Esophagus muscularis mucosa (tissue), 4 donors: ENCODE measurements at places on chromosomes 7 and 10.

- DNase-seq, result no peak
These were observed 170.4 kb downstream of the MAGI2 start for GRCh38 chr7:79282882-79283602.

DNA sequence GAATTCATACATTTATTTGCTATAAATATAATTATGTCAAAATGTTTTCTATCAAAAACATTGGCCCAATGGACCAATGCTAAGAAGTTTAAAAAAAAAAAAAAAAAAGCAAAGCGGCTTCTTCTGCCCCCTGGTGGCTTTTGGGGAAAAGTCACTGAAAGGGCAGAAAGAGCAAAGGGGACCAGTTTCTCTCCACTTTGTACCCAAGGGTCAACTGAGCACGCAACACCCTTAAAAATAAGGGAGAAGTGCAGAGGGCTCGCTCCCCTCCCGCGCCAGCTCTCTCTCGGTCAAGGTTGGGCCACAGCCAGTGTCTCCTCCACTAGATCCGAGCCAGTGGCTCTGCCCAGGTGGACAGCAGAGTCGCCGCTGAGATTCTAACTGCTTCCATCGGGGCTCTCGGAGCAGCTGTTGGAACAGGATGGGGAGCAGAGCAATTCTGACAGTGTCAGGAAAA lies 136.4 kb upstream of the FGFR2 start:
- DNase-seq, result no peak

GRCh38 chr7:101494602-101495329 lies 132.1 kb downstream of the COL26A1 start:
- DNase-seq, result no peak

DNA sequence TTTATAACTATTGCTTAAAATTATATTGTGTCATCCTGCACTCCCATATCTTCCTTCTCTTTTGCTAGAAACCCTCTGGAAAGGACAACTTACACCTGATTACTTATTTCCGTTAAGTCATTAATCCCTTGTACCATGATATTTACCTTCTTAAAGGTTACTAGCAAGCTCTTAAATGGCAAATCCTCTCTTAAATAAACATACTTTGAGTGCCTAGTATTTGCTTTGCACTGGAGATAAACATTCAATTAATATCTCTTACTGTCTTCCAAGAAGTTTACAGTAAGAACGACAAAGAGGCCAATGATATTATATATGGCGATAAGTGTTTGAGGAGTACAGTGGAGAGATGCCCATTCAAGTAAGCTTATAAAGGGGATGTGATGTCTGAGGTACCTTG lies 278.3 kb downstream of the HGF start:
- DNase-seq, result no peak

DNA sequence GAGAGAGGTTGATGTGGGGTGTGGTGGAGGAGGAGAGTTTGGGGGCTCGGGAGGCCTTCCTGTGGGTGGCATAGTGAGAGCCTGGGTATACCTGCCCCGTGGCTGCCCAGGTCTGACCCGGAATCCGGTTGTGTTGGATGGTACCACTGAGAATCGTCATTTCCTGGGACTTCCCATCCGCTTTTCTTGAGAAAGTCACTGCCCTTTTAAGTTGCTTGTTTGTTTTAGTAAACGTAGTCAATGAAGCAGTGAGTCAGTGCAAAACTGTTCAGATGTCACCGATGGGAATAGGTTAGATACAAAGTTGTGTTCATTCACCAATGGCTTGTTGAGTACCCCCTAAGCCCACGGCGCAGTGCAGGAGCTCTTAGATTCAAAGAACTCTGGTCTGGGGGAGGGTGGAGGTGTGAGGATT lies 285.8 kb downstream of the CAMK1D start:
- DNase-seq, result peak; percentile 45

- no peak for DNase-seq
These were observed 39.6 kb upstream of the INHBA start for GRCh38 chr7:41742401-41743020.

GRCh38 chr7:149377386-149377785 lies 83.5 kb downstream of the ZNF777 start:
- DNase-seq, result no peak

DNA sequence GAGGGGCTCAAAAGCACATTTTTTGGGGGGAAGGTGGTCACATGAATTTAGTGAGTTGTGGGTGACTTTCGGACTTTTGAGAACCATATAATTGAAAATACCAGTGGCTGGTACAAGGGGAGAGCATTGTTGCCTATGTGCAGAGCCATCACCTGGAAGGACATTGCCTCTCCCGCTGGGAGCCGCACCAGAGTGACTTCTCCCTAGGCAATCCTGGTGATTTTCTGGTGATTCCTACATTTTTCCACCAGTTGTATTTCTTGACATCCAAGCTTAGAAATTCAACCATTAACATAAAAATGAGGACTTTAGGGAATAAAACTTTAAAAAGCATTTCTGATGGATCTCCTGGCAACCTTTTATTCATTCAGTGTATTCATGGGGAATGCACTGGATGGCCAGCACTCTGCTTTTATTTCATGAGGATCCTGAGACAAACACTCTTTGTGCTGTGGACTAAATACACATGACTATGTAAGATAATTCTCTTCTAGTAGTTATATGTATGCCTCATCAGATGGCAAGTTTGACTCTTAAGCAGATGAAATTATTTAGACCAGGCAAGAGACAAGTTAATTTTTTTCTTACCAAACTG lies 41.8 kb upstream of the MKI67 start:
- DNase-seq, result no peak

GRCh38 chr10:59324597-59324996 lies 37.8 kb downstream of the FAM13C start:
- DNase-seq, result no peak

- DNase-seq, result no peak
These were observed 477.3 kb downstream of the SDK1 start for GRCh38 chr7:3778345-3778744.

- DNase-seq, result no peak
These were observed 40.1 kb upstream of the EEPD1 start for GRCh38 chr7:36112969-36113368.
